KG1 (cell line): ENCODE measurements at places on chromosomes 7 and 10.

- DNase-seq, result no peak
Measured at GRCh38 chr10:3783316-3783681, 1.7 kb downstream of the KLF6 start.

DNA sequence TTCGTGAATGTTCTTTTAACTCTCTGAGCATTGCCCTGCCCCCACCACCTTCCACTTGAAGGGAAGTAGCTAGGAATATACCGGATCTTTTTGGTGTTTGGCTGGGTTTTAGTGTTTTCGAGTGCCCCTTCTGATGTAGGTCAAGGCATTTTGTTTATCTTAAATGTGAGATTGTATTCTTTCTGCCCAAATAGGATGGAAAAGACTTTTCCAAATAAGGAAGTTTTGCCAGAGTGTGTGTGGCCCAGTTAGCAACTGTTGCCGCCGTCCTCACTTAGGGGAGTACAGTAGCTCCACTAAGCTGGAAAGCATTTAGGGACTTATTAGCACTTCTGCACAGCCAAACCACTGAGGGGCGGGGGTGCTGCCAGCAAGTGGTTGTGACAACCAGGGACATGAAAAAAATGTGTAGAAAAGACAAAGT, 29.8 kb upstream of the VCL start:
- no peak for DNase-seq

DNA sequence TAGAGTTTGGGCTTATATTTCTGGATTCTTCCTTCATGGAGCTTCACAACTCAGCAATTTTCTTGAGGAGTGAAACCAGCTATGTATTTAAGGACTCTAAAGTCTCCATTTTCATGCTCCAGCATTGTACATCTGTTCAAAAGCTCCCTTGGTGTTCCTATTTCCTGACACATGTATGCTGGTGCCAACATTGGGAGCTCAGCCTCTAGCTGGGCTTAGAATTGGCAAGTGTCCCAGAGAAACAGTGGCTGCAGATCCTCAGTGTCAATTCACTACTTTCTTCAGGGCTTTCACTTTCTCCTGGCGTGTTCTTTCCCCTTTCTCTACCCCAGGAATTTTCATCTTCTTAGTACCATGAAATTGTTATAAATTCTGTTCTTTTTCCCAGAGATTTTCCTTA, 103.1 kb downstream of the ZNF467 start:
- no peak for DNase-seq

DNA sequence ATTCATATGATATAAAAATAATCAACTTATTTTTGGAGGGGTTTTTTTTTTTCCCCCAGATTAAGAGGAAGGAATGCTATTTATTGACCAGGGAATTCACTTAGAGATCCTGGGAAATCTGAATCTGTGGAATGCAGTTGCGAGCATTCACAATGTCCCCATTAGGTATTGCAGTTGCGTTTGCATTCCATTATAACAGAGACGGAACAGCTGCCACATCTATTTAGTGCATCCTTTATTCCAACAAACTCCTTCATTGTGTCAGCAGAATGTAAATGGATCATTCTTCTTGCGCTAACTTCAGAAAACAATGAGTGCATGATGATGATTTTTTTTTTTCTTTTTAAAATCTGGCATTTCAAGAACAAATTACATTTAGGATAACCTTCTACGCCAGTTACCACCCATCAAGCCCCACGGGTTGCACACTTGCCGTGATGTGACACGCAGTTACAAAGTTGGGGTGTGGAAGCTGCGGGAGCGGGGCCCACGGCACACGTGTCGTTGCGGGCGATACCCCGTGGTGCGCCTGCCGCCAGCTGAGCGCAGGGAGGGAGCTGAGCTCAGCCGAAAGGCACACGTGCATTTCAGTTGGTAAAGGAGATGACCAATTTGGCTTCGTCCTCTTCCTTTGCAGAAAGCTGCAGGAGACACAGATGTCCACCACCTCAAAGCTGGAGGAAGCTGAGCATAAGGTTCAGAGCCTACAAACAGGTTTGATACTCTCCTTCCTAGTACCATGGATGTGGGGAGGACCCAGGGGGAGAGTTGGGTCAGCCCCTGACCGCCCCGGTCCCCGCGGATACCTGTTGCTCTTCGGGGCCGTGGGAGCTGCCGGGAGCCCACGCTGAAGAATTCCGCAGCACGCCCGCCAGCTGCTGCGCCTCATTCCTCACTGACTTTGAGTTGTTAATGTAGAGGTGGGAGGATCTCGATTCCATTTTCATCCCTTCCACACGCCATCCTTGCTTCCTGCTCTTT, 175.3 kb upstream of the SH2B2 start:
- DNase-seq, result no peak

- no peak for DNase-seq
Measured at GRCh38 chr7:27940341-27940740, 200.4 kb downstream of the TAX1BP1 start.

- no peak for DNase-seq
Measured at GRCh38 chr10:37439826-37440225, 314.4 kb downstream of the ANKRD30A start.

DNA sequence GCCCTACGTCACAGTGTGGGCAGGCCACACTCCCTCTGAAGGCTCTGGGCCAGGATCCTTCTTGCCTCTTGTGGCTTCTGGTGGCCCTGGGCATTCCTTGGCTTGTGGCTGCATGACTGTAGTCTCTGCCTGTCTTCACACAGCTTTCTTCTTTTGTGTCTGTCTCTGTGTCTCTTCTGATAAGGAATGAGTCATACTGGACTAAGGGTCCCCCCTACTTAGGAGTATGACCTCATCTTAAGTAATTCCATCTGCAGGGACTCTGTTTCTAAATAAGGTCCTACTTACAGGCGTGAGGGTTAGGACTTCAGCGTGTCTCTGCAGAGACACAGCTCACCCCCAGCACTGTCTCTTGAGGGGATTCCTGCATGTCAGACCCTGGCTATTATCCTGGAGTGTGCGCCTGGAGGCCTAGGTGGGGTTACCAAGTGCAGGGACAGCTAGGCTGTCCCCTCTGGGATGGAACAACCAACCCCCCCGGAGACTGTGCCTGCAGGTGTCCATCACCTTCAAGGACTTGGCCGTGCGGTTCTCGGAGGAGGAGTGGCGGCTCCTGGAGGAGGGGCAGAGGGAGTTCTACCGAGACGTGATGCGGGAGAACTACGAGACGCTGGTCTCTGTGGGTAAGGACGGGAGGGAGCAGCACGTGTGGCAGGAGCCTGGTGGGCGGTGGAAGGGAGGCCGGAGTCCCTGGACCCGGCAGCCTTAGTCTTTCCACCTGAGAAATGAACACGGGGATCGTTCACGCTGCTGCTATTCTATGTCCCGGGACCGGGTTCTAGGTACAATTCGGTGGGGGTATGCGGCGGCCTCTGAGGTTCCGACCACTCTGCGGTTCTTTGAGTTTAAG, 54.1 kb downstream of the ZNF467 start:
- DNase-seq, result no peak

- DNase-seq, result no peak
Measured at GRCh38 chr7:131540491-131541162, 15.8 kb downstream of the PODXL start.

- DNase-seq, result no peak
Measured at GRCh38 chr10:110350812-110351211, 46.1 kb upstream of the SMNDC1 start.

DNA sequence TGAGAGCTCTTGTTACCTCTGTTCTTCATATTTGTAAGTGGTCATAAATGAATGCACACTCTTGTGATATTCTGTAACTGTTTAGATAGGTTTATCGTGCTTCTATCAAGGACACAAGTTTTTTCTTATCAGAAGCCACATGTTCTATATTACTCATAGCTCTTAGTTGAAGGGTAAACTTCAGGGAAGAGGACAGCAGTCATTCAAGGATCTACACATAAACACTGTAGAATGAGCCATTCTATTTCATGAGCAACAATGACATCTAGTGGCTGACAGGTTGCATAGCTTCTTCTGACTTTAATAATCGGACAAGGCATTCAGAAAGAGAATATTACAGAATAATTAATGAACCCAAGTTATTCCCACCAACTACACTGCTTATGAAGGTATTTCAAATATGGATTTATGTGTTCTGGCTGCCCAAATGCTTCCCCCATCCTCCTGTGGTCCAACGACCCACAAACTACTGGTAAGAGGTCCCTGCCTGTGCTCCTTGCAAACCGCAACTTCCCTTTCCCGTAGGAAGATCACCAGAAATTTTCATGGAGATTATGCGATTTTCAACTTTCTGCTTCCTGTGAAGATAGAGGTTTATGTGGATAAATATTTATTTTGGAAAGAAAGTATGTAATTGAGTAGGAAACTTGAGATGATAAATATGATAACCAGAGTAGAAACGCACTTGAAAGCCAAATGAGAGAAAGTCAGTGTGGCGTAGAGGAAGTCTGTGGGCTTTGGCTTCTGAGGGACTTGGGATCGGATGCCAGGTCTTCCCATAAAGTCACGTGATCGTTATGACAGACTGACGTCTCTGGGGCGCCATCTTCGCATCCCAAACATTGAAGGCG, 16.8 kb upstream of the ABCB5 start:
- peak; percentile 56 for DNase-seq

DNA sequence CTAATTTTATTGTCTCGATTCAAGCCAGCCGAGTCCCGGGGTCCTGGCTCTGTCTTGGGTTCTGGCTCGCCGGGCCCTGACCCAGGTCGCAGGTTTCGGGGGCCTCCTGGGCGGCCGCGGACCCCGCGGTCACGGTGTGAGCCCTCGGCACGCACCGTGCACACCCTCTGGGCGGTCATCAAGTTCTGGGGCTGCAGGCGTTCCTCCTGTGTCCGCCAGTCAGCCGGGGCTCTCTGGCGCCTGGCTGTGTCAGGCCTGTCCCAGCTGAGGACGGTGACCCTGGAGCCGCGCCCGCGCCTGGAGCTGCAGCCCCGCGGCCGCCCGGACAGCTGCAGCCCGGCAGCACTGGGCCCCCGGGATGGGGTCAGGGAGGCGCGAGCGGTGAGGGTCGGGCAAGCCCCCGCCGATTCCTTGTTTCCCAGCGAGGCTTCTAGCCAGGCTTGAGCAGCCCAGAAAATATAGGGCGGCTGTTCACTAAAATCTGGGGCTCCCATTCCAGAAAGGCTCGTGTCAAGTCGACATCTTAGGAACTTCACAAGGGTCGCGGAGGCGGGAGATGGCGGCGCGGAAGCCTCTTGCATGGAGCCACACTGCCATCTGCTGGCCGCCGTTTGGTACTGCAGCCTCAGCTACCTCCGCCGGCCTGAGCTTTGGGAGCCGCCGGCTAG, 4.2 kb upstream of the HOXA7 start:
- DNase-seq, result no peak

DNA sequence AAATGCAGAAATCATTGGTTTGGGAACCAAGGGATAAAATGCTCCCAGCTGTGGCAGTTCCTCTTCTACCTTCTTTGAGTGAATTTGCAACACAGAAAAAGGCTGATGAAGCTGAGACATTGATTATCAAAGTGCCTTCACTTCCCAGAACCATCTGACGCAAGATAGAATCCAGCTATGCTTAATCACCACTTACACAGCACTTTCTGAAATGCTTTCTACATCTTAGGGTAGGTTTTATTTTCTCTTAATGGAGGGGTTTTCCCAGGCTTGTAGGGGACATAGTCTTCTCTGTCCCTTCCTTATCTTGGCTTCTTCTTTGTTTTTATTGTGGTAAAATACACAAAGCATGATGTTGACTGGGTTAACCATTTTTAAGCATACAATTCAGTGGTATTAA, 332.6 kb upstream of the ZNF32 start:
- DNase-seq, result no peak

DNA sequence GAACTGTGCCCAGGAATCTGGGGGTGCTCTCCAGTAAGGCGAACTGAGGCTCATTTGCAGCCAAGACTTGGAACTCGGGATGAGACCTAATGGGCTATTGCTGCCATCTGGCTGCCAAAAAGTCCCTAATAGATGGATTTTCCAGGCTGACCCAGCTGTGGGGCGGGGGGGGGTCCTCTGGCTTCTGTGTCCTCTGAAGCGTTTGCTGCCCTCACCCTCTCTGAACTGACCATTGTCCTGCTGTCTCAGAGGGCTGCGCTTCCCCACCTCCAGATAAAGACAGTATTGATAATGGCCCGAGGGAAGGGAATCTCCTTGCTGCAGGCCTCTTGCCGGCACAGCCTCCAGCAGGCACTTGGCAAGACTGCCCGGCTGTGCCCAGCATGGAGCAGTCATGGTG, 46.6 kb downstream of the CLEC2L start:
- DNase-seq, result no peak

- DNase-seq, result no peak
Measured at GRCh38 chr7:152074673-152075072, 49.2 kb downstream of the GALNT11 start.

- no peak for DNase-seq
Measured at GRCh38 chr7:152435384-152436110, at the start of gene KMT2C. Gene KMT2C, minus strand, starts transcription at chr7:152436003. Its CDS starts 217 bp downstream, at chr7:152435786.

DNA sequence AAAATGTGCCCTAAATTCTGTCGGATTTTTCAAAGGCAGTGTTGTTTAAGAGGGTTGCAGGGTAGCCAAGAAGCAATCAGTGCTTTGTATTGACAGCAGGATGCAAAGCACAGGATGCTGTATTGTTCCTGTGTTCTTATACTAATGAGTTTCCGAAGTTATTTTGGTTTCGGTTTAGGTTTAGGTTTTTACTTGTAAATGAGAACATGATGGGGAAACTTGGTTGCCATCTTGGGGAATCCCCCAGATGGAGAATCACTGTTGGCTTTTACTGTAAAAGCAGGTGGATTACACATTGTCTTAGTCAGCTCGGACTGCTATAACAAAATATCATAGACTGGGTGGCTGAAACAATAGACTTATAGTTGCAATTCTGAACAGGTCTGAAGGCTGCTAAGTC, 72.1 kb downstream of the INHBA start:
- DNase-seq, result no peak

GRCh38 chr10:77685432-77685831, 47.8 kb upstream of the KCNMA1 start:
- DNase-seq, result no peak

GRCh38 chr7:44978511-44979366, at the start of gene MYO1G:
Gene MYO1G, minus strand, starts transcription at chr7:44979015. Its CDS starts 54 bp downstream, at chr7:44978961.
- DNase-seq, result peak; percentile 73

DNA sequence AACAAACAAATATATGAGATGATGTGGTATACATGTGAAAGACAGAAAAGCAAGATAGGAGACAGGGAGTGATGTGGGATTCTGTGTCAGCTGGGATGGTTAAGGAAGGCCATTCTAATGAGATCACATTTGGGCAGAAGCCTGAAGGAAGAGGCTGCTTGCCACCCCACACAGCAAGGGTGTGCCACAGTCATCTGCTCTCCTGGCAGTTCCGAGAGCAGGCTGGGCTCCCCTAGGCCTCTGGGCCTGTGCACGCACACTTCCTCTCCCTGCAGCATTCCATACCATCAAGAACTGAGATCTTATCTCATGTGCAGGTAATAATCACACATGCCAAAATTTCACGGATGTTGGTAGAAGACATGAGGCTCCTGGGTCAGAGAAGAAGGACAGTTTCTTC, 43.1 kb downstream of the SYPL1 start:
- no peak for DNase-seq

DNA sequence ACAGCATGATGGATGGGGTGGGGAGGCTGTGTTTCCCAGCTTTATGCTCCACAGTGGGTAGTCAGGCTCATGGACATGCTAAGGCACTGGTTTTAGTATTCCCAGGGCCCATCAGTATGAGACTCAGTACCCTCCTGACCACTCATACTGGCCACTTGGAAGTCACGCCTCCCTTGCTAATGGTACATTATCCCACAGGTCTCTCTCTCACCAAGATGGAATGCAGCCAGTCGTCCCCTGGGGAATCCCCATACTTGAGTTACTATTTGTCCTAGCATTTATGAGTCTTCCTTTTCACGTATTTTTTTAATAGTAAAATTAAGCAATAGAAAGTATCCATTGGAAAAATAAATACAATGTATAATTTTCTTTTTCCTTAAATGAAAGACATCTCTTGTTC, 80.6 kb upstream of the TBX20 start:
- DNase-seq, result no peak
